ENCODE measurements at places on chromosomes 2 and 18. TPM values are rescaled to one million over a fixed set of nuclear protein-coding genes. Genes with fewer than 3 reads are reported as not detected.
A peak's percentile ranks its signal among the peaks of the same experiment; 100 is the strongest.

Gene LNPK
- 48.4 TPM for total RNA-seq

Gene MXD1
- 57.8 TPM for total RNA-seq

Gene CPO
- not detected for total RNA-seq

Gene CHRND
- total RNA-seq: not detected

Gene SPHKAP
- total RNA-seq: 0.08 TPM

Gene IMPA2
- total RNA-seq: 201 TPM

Gene PLEK
- total RNA-seq: 5.1 TPM

Gene CD8B2
- not detected for total RNA-seq

DNA sequence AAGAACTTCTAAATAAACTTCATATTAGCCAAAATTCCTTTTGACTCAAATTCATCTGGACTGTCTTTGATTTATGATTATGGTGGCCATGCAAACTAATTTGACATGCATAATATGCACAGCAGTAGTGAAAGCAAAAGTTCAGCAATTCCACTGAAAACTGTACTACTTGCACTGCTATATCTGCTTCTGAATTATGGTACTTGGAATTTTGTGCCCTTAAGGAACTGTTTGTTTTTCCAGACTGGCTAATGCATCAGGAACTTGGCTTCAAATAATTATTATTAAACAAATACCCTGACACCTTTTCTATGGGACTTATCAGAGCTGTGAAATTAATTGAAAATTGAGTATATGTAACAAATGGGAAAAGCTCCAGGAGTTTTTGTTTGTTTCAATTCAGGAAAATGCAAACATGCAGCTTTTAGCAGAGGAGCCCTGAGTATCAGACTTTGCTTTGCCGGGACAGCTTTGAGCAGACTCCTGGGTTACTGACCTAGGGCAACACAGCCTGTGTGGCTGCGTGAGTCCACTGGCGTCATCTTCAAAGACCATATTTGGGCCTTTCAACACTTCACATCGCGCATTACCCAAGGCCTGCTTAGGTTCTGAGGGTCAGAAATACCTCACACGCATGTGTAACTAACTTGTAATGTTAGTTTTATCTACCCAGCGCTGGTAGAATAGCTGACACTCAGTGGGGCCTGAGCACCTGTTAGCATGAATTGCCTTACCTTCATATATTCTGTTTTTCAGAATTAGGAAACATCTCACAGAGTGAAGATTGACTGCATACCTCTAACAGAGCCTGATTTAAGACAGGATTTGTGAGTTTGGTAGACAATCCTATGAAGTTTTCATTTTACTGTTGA, 35.4 kb downstream of the CFAP221 start:
- DNase-seq: no peak

DNA sequence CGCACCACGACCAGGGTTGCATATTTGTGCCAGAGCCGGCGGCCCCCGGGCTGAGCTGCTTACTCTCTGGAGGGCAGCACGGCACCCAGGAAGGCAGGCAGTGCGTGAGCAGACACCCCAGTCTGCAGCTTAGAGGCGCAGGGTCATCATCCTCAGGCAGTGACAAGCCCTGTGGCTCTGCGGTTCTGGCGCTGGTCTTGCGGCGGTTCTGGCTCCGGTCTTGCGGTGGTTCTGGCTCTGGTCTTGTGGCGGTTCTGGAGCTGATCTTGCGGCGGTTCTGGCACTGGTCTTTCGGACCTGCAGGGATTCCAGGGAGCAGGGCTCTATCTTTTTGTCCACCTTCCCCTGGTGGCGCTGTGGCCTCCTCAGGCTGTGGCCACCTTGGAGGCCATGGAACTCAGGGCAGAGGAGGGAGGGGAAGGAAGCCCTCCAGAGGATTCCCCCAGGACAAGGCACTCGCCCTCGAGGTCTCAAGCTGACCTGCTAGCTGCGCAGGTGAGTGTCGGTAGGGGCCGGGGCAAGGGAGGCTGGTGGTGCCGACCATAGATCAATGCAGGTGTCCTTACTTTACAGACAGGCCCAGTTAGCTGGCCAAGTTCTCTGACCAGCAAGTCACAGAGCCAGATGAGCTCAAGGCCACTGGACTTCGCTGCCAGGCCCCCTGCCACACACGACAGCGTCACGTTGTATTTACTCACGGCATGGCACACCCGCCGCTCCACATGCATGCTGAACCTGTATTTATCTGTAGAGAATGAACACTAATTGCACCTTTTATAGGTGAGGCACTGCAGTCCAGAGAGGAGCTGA, 14.9 kb downstream of the ESPNL start:
- no peak for DNase-seq

DNA sequence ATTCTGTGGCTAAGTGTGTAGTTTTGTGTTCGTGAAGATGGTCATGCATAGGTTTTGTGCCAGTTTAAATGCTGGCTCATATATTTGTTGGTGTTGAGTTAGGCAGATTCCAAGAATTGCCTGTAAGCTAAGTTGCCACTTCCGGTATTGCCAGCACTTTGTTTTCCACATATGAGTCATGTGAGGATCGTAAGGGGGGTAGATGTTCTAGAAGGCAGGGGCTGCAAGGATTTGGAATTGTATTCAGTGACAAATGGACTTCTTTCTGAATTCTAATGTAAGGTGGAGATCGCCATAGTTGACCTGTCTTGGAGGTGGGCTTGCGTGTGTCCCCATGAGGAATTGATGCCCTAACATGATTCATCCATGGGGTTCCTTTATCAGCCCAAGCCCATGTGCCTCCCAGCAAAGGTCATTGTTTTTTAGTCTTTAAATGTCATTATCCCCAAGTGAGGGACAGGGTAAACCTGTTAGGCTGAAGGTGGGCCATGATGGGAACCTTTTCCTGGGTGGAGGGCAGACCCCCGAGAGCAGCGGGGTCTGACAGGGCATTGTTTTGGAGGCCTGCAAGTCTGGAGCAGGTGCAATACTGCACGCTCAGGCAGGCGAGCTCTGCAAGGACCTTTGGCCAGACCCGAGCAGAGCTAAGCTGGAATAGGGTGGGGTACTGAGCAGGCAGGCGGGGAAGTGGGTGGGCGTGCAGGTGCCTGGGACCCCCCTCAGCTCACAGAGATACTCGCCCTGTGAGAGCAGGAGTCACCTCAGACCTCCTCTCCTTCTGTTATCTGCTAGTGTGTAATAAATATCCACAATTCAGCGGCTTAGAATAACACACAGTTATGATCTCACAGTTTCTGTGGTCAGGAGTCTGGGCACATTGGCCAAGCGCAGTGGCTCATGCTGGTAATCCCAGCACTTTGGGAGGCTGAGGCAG, 77.4 kb downstream of the LRRFIP1 start:
- DNase-seq: no peak

GRCh38 chr2:201114846-201115245, 1.1 kb upstream of the CFLAR start:
- no peak for DNase-seq

GRCh38 chr2:28670856-28671255, 80.8 kb upstream of the PPP1CB start:
- DNase-seq: no peak

- DNase-seq: peak; percentile 46
These were observed 2.2 kb downstream of the DSG2 start for GRCh38 chr18:31500051-31500688.

DNA sequence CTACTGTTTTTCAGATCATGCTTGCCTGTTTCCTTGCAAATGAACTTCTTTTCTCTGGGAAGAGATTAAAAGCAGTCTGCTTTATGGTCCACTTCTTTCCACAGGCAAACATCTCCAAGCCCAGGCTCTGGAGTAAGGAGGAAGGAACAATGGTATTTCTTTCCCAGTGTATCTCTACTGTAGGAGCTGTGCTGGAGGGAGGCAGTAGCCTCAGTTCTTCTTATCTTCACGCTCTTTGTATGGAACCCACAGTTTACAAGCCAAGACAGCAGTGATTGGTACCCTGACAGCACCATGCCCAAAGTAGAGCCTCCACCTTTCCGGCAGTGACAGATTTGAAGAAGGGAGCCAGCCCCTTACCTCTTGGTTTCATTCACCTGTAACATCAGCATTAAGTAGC, 35.2 kb downstream of the SPOPL start:
- no peak for DNase-seq

- no peak for DNase-seq
These were observed 41.6 kb downstream of the DDX1 start for GRCh38 chr2:15633043-15633970.

- DNase-seq: no peak
These were observed 726.8 kb upstream of the DDX18 start for GRCh38 chr2:117087535-117088291.

- no peak for DNase-seq
These were observed 154.2 kb upstream of the CNTNAP5 start for GRCh38 chr2:123870881-123871276.

- no peak for DNase-seq
These were observed 192.7 kb upstream of the TANK start for GRCh38 chr2:160967523-160967922.

DNA sequence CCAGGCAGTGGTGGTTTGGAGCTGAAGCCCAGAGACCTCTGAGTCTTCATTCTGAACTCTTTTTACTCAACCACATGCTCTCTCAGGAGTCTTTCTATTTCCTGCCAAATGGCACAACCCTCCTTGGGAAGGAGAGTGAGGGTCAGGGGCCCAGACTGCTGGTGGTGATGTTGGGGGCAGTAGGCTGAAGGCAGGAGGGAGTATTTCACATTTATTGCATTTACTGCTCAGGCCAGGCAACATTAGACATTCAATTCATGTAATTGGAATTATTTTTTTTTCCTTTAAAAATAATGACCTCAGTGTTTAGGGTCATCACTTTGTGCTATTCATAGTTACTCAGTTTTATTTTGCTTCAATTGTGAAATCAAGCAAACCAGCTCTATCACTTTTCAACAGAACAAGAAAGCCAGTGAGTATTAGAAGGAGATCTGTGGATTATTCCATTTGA, 311.3 kb upstream of the NT5C1B start:
- no peak for DNase-seq

DNA sequence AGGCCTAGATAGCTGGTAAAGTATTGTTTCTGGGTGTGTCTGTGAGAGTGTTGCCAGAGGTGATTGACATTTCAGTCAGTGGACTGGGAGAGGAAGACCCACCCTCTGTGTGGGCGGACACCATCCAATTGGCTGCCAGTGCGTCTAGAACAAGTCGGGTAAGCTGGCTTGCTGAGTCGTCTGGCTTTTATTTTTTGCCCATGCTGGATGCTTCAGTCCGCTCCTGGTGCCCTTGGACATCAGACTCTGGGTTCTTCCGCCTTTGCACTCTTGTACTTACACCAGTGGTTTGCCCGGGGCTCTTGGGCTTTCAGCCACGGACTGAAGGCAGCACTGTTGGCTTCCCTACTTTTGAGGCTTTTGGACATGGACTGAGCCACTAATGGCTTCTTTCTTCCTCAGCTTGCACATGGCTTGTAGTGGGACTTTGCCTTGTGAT, 24.3 kb downstream of the DIS3L2 start:
- no peak for DNase-seq

DNA sequence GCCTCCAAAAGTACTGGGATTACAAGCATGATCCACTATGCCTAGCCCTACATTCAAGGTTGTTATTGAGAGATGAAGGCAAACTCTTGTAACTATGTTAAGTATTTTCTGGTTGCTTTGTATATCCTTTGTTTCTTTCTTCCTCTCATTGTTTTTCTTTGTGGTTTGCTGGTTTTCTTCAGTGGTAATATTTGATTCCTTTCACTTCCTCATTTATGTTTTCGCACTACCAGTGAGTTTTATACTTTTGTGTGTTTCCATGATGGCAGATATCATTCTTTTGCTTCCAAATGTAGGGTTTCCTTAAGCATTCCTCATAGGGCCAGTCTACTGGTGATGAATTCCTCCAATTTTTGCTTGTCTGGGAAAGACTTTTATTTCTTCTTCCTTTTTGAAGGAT, 90.2 kb downstream of the NCK2 start:
- no peak for DNase-seq

- DNase-seq: no peak
These were observed 231.4 kb upstream of the OSR1 start for GRCh38 chr2:19589791-19590190.

DNA sequence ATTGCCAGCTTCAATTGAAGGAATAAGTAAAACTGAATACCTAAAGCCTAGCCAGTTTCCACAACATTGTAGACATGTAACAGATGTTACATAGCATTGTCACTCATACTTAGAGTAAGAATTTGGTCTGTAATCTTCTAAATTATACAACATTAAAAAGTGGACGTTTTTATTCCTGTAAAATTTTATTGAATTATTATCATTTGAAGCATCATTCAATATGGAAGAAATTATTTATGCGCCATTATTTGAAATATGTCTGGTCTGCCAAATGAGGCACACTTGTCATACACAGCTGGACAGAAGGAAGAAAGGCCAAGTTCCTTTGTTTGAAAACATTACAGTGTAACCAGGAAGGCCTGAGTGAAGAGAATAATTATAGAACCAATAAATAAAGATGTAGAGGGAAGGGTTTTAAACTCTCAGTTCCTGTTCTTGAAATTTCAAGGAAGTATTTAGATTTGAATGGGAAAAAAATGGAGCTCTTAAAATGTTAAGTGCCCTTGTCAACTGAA, 575.5 kb downstream of the LRRTM4 start:
- no peak for DNase-seq

- DNase-seq: no peak
These were observed 334.4 kb upstream of the THUMPD2 start for GRCh38 chr2:40113272-40113968.

- DNase-seq: no peak
These were observed 29.8 kb downstream of the CYTIP start for GRCh38 chr2:157414050-157414449.

- DNase-seq: no peak
These were observed 83.4 kb downstream of the PDK1 start for GRCh38 chr2:172639256-172639655.

DNA sequence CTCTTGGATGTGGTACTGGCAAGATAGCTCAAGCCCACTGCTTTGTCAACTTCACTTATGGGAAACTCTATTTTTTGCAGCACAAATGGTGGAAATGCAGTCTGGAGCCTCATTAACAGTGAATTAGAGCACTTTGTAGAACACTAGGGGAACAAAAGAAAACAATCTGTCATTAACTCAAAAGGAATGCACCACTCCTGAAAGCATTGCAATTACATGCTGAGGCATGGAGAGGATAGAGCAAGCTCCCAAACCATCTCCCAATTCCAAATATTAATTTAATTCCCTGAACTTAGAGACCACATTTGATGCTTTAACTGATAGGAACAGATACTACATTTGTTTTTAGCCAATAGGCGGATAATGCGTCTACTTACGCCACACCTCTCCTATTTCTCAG, 32.8 kb upstream of the TANC1 start:
- no peak for DNase-seq

- DNase-seq: no peak
These were observed 27.4 kb upstream of the MC5R start for GRCh38 chr18:13796515-13796914.

DNA sequence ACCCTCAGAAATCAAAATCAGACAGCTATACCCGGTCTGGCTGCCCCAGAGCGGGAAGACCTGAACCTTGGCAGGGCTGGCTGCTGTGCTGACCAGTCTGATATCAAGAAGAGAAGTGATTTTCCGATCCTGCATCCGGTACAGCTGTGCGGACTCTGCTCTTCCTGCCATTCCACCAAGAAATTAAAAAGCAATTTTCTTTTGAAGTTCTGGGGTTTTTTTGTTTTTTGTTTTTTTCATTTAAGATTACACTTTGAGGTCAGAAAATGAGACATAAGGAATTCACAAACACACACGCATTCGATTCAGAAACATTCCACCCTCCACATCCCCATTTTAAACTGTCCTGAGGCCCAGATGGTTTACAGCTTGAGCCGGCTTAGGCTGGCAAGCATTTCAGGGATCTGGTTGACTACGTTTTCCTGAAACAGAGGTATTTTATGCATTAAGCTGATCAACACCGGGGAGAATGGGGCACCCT, 156.5 kb downstream of the COL6A3 start:
- no peak for DNase-seq
